Hepatocyte (in vitro differentiated cells): ENCODE measurements at places on chromosomes 12 and 14. TPM values are rescaled to one million over a fixed set of nuclear protein-coding genes. Genes with fewer than 3 reads are reported as not detected.

- H3K4me3 ChIP-seq = no peak overlapping the region
- H3K36me3 ChIP-seq = no peaks in the 10 kb centered on the region
- no peak for DNase-seq
- no peaks in the 10 kb centered on the region for H3K4me1 ChIP-seq
Measured at GRCh38 chr12:56682323-56682722, 5.8 kb downstream of the PTGES3 start.

DNA sequence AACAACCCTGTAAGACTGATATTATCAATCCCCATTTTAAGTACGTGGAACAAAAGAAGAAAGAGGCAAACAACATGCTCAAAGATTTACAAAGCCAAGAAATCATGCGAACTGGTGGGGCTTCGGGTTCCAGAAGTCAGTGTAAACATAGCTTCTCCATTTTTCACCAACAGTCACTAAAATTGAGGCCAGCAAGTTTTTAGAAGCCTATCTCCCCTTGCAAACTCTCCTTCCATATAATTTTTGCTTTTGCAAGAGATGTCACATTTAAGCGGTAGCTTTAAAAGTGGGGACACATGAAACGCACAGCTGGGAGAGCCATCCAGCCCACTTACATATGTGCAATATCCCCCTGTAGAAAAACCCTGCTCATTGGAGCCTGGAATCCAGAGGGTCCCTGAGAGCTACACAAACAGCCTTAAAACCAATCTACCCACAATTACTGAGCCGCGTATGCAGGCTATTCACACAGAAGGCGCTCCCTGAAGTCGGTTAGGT lies 797 bp downstream of the SLC11A2 start:
- no peaks in the 10 kb centered on the region for H3K36me3 ChIP-seq
- H3K4me1 ChIP-seq = peaks cover 45% of the 10 kb centered on the region
- H3K27me3 ChIP-seq = no peaks in the 10 kb centered on the region

Gene TMEM263
- total RNA-seq = 128 and 132 TPM in 2 replicates

GRCh38 chr14:66572826-66573225 lies 64.9 kb downstream of the GPHN start:
- no peak overlapping the region for H3K4me3 ChIP-seq
- DNase-seq = no peak
- H3K36me3 ChIP-seq = no peaks in the 10 kb centered on the region
- no peaks in the 10 kb centered on the region for H3K27me3 ChIP-seq
- no peaks in the 10 kb centered on the region for H3K4me1 ChIP-seq
- H3K27ac ChIP-seq = no peak overlapping the region

- H3K36me3 ChIP-seq = no peaks in the 10 kb centered on the region
- DNase-seq = no peak
- peaks cover 11% of the 10 kb centered on the region for H3K4me1 ChIP-seq
- no peak overlapping the region for H3K27ac ChIP-seq
- no peak overlapping the region for H3K4me3 ChIP-seq
- no peaks in the 10 kb centered on the region for H3K27me3 ChIP-seq
Measured at GRCh38 chr12:123055281-123055766, 74.8 kb downstream of the ARL6IP4 start.

GRCh38 chr14:96065661-96066459 lies 26.7 kb downstream of the C14orf132 start:
- no peaks in the 10 kb centered on the region for H3K4me1 ChIP-seq
- DNase-seq = no peak

- no peak overlapping the region for H3K27ac ChIP-seq
- no peaks in the 10 kb centered on the region for H3K4me1 ChIP-seq
- no peak overlapping the region for H3K4me3 ChIP-seq
- no peaks in the 10 kb centered on the region for H3K27me3 ChIP-seq
- no peaks in the 10 kb centered on the region for H3K36me3 ChIP-seq
Measured at GRCh38 chr14:90784621-90785270, 31.5 kb downstream of the TTC7B start.

DNA sequence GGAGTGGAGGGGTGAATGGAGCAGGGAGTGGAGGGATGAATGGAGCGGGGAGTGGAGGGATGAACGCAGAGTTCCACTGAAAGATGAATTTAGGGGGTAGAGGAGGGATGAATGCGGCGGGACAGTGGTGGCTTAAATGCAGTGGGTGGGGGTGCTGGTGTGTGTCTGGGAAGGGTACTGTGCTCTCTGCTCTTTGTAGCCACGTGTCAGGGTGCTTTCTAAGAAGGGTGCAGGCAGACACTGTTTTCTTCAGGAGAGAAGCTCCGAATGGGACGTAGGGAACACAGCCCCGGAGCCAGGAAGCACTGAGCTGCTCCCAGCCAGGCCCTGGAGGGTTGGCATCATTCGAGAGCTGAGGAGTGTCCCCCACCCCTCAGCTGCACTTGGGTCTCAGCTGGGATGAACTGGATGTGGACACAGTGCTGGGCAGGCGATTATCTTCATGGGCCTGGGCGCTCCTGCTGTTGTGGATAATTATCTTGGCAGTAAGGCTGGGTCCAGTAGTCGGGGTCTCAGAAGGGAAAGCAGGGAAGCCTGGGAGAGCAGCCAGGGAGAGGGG lies 9.5 kb upstream of the CEP170B start:
- no peaks in the 10 kb centered on the region for H3K36me3 ChIP-seq
- no peaks in the 10 kb centered on the region for H3K4me1 ChIP-seq
- no peak overlapping the region for H3K4me3 ChIP-seq
- no peaks in the 10 kb centered on the region for H3K27me3 ChIP-seq
- H3K27ac ChIP-seq = no peak overlapping the region
- no peak for DNase-seq

Gene TMEM121
- 2.3 and 3.0 TPM in 2 replicates for total RNA-seq

- peaks cover 5% of the 10 kb centered on the region for H3K4me1 ChIP-seq
- H3K4me3 ChIP-seq = no peak overlapping the region
- peak; percentile 48 for DNase-seq
- H3K27me3 ChIP-seq = no peaks in the 10 kb centered on the region
- H3K27ac ChIP-seq = no peak overlapping the region
Measured at GRCh38 chr14:70013271-70013873, 134.2 kb downstream of the SMOC1 start.

DNA sequence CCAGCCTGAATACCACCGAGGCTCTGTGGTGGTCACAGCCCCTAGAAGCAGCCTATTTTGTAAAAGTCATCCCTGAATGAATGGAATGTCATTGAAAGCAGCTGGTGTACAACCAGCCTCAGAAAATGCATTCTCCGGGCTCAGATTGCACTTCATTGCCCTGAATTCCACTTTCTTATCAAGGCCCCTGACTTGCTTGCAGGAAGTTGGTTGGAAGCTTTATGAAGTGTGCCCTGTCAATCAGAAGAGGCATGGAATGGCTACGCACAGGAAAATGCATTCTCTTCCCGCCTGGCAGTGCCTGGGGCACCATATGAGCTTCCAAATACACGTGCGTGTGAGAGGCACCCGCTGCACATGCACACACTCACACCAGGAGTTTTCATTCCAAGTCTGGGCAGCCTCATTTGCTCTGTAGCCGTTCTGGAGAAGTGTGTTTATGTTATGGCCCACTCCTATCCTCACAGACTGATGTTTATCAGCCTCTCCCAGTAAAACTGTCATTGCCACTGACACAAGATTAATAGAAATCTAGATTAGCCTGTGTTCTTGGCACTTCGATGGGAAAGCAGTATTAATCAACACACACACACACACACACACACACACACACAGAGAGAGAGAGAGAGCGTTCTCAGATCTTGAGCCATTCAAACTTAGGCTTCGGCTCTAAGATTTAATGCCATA lies 63.9 kb downstream of the NUAK1 start:
- peak; percentile 28 for DNase-seq
- peaks cover 21% of the 10 kb centered on the region for H3K4me1 ChIP-seq
- H3K27ac ChIP-seq = peak overlapping the region; percentile 14
- no peak overlapping the region for H3K4me3 ChIP-seq
- H3K27me3 ChIP-seq = no peaks in the 10 kb centered on the region
- H3K36me3 ChIP-seq = no peaks in the 10 kb centered on the region

DNA sequence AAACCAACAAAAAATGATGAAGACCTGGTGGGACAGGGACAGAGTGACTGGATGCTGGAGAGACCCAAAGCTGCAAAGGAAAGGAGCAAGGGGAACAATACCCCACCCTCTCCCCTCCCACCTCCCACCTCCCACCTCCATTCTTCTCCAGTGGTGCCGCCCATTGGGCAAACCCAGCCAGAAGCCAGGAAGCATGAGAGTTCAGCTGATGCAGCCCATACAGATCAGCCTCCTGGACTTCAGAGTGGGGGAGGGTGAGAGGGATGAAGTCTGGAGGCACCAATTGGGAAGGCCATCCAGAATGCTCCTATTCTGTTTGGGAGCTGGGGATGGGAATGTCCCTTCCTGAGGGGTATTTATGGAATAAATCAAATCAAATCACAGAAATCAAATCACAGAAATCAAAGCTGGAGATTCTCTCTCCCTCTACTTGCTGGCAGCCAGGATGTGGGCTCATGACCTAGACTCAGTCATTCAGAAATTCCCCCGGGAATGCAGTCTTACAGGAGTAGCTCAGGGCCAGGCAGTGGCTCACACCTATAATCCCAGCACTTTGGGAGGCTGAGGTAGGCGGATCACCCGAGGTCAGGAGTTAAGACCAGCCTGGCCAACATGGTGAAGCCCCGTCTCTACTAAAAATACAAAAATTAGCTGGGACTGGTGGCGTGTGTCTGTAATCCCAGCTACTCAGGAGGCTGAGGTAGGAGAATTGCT lies 31.1 kb downstream of the IRF2BPL start:
- H3K27ac ChIP-seq = peak overlapping the region; percentile 97
- H3K4me3 ChIP-seq = no peak overlapping the region
- H3K4me1 ChIP-seq = peaks cover 56% of the 10 kb centered on the region
- H3K36me3 ChIP-seq = no peaks in the 10 kb centered on the region
- no peak for DNase-seq
- no peaks in the 10 kb centered on the region for H3K27me3 ChIP-seq

GRCh38 chr14:68822132-68822651 lies 29.3 kb upstream of the ZFP36L1 start:
- H3K27me3 ChIP-seq = no peaks in the 10 kb centered on the region
- no peak for DNase-seq
- H3K4me1 ChIP-seq = peaks cover 21% of the 10 kb centered on the region

- no peak overlapping the region for H3K27ac ChIP-seq
- H3K36me3 ChIP-seq = no peaks in the 10 kb centered on the region
- H3K4me1 ChIP-seq = no peaks in the 10 kb centered on the region
- peak; percentile 80 for DNase-seq
Measured at GRCh38 chr12:92649511-92650227, 53.1 kb upstream of the PLEKHG7 start.

GRCh38 chr14:75702616-75703261 lies 41.7 kb downstream of the TTLL5 start:
- no peaks in the 10 kb centered on the region for H3K36me3 ChIP-seq
- H3K27me3 ChIP-seq = no peaks in the 10 kb centered on the region
- no peak overlapping the region for H3K4me3 ChIP-seq
- peak overlapping the region; percentile 51 for H3K27ac ChIP-seq
- H3K4me1 ChIP-seq = no peaks in the 10 kb centered on the region

Gene CCDC197
- not detected in 2 replicates for total RNA-seq

DNA sequence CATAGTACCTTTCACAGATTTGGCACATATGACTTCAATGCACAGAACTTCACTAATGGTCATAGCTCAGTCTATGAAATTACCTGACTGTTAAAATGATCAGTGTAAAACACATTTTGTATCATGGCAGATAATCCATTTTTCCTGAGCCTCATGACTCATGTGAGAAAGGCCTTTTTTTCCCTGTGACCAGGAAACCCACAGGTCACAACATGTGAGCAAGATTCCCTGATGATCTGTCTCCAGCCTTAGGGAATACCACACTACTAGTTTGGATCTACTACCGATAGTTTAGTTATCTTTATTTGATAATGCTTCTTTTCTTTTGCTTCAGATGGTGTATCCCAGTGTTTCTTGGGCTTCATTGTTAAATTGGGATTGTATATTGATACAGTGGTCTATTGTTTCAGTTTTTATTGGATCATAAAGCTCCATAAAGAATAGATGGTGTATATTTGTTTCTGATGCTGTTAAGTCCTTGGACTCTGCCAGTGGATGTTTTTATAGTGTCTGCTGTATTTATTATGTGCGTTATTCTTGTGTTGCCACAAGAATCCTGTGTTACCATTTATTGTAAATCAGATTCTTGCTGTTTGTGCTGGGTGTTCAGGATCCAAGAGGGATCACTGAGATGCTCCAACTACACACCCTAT lies 248.7 kb upstream of the PELI2 start:
- H3K4me3 ChIP-seq = no peak overlapping the region
- no peaks in the 10 kb centered on the region for H3K4me1 ChIP-seq
- no peak overlapping the region for H3K27ac ChIP-seq
- no peaks in the 10 kb centered on the region for H3K27me3 ChIP-seq
- DNase-seq = no peak

DNA sequence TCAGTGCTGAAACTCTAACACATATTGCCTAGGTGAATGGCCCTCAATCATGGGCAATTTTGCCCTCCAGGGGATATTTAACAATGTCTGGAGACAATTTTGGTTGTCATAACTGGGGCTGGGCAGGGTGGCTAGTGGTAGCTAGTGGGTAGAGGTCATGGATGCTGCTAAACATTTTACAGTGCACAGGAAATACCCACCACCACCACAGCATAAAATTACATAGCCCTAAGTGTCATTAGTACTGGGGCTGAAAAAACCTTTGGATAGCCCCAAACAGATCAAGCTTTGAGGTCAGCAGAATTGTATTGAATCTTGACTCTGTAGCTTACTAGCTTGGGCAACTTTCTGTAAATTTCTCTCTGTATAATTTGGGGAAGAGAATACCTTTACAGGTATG lies 758.0 kb downstream of the BCL11B start:
- no peak overlapping the region for H3K4me3 ChIP-seq
- no peaks in the 10 kb centered on the region for H3K4me1 ChIP-seq
- no peak overlapping the region for H3K27ac ChIP-seq
- no peaks in the 10 kb centered on the region for H3K36me3 ChIP-seq
- H3K27me3 ChIP-seq = peaks cover 2% of the 10 kb centered on the region
